Activated T-cell treated with anti-CD3 and anti-CD28 coated beads, Interleukin-2, amount 50 U/mL, for 72 hours (primary cell): ENCODE measurements at places on chromosomes 7 and 10. TPM values are rescaled to one million over a fixed set of nuclear protein-coding genes. Genes with fewer than 3 reads are reported as not detected.
A peak's percentile ranks its signal among the peaks of the same experiment; 100 is the strongest.

DNA sequence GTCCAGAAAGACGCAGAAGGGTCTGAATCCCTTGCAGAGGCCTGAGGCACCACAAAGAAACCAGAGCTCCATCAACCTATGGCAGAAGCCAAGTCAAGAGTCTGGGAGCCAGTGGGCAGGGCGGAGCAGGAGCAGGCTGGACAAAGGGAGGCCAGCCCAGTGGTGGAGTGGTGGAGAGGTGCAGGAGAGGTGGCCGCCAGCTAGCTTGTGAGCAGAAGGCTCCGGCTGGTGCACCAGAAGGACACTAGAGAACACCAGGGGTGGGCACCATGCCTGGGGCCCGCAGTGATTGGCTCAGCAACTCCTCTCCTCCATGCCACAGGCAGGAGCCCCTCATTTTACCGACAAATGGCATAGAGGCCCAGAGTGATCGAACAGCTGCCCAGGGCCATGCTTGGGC, 186.6 kb downstream of the GRID1 start:
- H3K27ac ChIP-seq = no peak overlapping the region
- no peak overlapping the region for H3K4me3 ChIP-seq
- no peaks in the 10 kb centered on the region for H3K36me3 ChIP-seq
- no peak for DNase-seq
- H3K27me3 ChIP-seq = no peaks in the 10 kb centered on the region

DNA sequence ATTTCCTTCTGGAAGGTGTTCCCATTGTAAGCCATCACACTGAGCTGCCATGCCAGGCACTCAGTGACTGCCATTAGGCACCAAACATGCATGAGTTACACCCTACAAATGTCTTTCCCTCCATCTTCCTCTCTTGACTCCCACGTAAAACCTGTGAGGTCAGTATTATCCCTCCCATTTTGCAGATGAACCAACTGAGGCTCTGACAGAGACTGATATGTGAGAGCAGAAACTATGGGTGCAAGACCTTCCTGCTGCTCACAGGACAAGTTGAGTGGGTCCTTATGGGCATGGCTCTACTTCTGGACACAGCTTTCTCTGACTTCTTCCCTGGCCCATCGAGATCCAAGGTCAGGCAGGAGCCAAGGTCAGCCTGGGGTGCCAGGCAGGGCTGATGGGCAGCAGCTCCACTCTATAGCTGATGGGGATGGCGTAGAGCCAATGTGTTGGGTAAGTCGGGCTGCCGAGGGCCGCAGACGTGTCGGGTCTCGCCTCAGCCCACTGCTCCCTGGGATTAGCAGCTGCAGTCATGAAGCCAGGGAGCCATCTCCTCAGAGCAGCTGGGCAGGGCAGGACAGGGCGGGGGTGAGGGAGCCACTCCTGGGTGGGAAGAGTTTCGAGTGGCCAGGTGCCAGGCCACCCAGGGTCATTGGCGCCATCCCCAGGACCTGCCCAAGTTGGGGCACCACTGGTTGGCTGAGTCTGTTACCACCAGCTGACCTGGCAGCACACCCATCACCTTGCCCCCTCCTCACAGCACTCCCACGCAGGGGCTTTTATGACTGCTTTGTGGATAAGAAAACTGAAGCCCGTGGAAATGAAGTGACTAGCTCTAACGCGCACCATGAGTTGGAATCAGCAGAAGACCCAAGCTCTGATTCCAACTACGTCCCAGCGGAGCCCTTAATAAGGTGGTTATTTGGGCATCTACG, 117.8 kb upstream of the ZMIZ1 start:
- H3K27ac ChIP-seq = no peak overlapping the region
- no peak for DNase-seq
- H3K4me3 ChIP-seq = no peak overlapping the region
- no peaks in the 10 kb centered on the region for H3K4me1 ChIP-seq
- H3K36me3 ChIP-seq = no peaks in the 10 kb centered on the region

GRCh38 chr7:143382126-143382790, 1.1 kb downstream of the ZYX start:
- no peaks in the 10 kb centered on the region for H3K36me3 ChIP-seq
- H3K4me3 ChIP-seq = peak overlapping the region; percentile 52
- peaks cover 19% of the 10 kb centered on the region for H3K4me1 ChIP-seq
- no peak overlapping the region for H3K27ac ChIP-seq

The BRAF gene
- total RNA-seq = 56.2 TPM

DNA sequence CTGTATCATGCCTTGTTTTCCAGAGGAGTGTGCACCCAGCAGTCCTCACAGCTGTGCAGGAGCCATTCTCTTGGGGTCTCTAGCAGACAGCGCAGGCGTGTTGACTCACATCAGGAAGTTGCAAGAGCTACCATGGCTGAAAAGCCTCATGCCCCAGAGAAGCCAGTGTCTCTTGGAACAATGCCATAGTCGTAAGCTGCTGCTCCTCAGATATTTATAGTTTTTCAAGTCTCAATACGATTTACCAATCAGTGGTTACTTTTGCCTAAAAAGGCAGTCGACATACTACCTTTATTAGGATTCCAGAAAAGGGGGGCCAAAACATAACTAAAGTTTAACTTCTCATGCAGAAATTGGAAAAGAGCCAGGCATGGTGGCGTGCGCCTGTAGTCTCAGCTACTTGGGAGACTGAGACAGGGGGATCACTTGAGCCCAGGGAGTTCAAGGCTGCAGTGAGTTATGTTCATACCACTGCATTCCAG, 407.7 kb downstream of the PARD3 start:
- H3K36me3 ChIP-seq = no peaks in the 10 kb centered on the region
- H3K27ac ChIP-seq = no peak overlapping the region
- no peaks in the 10 kb centered on the region for H3K4me1 ChIP-seq
- DNase-seq = no peak
- no peak overlapping the region for H3K4me3 ChIP-seq

DNA sequence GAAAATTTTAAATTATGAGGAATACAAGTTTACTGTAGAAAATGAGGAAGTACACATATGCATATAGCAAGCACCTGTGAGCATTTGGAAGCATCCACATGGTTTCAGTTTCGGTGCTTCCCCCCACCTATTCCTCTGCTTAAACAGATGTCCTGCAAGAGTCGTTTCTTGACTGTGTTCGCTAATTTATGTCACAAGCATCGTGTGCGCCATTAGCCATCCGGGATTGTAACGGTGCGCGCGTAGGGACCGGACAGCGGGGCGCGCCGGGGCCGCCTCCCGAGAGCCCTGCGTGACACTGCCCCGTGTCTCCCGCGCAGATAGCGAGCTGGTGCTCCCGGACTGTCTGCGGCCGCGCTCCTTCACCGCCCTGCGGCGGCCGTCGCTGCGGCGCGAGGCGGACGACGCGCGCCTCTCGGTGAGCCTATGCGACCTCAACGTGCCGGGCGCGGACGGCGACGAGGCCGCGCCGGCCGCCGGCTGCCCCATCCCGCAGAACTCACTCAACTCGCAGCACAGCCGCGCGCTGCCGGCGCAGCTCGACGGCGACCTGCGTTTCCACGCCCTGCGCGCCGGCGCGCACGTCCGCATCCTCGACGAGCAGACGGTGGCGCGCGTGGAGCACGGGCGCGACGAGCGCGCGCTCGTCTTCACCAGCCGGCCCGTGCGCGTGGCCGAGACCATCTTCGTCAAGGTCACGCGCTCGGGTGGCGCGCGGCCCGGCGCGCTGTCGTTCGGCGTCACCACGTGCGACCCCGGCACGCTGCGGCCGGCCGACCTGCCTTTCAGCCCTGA, 90.9 kb downstream of the NEURL1 start:
- peak overlapping the region; percentile 93 for H3K27ac ChIP-seq
- no peaks in the 10 kb centered on the region for H3K27me3 ChIP-seq
- peaks cover 14% of the 10 kb centered on the region for H3K4me1 ChIP-seq
- H3K36me3 ChIP-seq = no peaks in the 10 kb centered on the region
- DNase-seq = peak; percentile 69
- peak overlapping the region; percentile 90 for H3K4me3 ChIP-seq

DNA sequence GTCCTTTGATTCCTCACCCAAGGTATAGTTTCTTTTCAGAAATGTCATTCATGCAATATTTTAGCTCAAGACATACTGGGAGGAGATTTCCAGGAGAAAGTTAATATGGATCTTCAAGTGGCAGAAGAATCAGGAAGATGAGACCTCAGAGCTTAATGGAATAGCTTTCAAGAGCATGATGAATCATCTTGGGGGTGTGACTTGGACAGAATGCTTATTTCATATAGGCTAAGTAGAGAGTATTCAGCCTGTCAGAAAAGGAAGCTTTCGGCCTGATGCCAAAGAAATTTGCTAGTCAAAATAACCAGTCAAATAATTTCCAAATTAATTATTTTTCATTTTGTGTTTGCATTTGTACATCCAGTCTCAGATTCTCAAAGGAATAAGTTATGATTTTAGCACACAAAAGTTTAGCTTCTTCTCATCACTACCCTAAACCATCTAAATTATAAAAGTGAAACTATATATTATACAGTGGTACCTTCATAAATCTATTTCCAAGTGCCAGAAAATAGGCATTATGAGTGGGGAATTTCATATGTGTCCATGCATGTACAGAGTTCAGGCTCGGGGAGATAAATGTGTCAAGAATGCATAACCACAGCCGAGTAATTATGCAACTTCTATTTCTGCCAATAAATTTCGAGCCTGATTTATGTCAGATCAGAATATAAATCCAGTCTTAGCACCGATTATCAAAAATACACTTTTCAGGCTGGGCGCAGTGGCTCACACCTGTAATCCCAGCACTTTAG, 27.3 kb upstream of the CALD1 start:
- DNase-seq = no peak
- H3K4me1 ChIP-seq = peaks cover 19% of the 10 kb centered on the region
- H3K4me3 ChIP-seq = no peak overlapping the region

- no peak for DNase-seq
- H3K27me3 ChIP-seq = peaks cover 3% of the 10 kb centered on the region
- H3K27ac ChIP-seq = no peak overlapping the region
- peaks cover 4% of the 10 kb centered on the region for H3K36me3 ChIP-seq
- no peak overlapping the region for H3K4me3 ChIP-seq
- H3K4me1 ChIP-seq = peaks cover 9% of the 10 kb centered on the region
These were observed 33.0 kb downstream of the TMEM106B start for GRCh38 chr7:12244129-12244528.

The SEMA3A gene
- 0.63 TPM for total RNA-seq

GRCh38 chr7:138480527-138480926, 20.5 kb downstream of the TRIM24 start:
- DNase-seq = no peak
- no peaks in the 10 kb centered on the region for H3K27me3 ChIP-seq
- H3K27ac ChIP-seq = peak overlapping the region; percentile 32
- H3K4me1 ChIP-seq = peaks cover 61% of the 10 kb centered on the region
- no peak overlapping the region for H3K4me3 ChIP-seq

DNA sequence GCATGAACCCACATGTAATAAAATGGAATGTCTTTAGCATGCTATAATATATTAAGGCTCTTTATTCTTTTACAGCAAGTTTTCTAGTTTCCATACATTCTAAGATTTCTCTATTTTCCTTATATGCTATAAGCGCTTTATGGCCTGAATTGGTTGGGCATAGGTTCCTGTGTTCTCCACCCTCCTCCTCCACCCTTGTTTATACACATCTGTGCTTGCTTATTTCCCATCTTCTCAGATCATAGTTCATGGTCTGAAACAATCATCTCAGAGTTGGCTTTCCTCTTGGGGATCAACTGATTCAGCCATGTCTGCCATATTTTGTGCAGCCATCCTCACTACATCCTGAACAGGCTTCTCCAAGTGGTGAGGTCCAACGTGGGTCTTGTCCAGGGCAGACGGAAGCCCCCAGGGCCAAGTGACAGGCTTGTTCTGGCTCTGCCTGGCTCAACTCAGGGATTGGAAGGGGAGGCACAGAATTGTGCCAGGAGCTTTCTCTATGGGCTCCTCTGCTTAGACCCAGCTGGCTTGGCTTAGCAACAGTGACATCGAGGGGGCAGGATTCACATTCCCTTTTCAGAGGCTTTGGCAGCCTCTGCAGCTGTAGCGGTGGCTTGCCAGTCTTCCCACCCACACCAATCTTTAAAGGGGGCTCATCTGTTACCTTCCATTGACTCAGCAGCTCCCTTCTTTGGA, 327.3 kb downstream of the PTEN start:
- H3K27ac ChIP-seq = no peak overlapping the region
- peaks cover 29% of the 10 kb centered on the region for H3K4me1 ChIP-seq
- no peak for DNase-seq
- H3K36me3 ChIP-seq = no peaks in the 10 kb centered on the region
- H3K4me3 ChIP-seq = no peak overlapping the region

DNA sequence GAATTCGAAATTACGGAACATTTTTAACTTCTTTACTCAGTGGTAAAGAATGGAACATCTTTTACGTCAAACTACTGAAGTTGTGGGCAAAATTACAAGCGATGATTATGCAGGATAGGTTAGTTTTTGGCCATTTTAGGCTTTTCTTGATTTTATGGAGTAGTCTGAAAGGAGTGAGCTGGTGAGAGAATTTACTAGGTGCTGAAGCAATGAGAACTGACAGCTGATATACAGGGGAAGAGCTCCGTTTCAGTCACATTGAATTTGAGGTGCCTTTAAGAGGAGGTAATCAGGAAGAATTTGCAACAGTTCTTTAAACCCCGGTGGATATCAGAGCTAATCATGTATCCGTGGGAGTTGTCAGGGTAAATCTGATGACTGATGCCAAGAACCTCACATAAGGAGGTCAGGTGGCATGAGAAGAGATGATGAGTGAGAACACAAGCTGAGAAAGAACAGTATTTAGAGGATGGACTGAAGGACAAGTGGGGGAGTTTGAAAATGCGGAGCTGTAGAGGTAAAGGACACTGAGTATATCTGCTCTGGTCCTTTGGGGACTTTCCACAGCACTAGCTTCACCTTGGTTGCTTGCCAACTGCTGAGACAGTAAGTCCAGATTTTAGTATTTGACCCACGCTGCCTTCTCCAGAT, 104.3 kb downstream of the AHR start:
- no peaks in the 10 kb centered on the region for H3K36me3 ChIP-seq
- DNase-seq = peak; percentile 18
- peak overlapping the region; percentile 87 for H3K27ac ChIP-seq
- H3K4me3 ChIP-seq = peak overlapping the region; percentile 73

- DNase-seq = no peak
- H3K27ac ChIP-seq = no peak overlapping the region
- H3K27me3 ChIP-seq = no peaks in the 10 kb centered on the region
- H3K4me1 ChIP-seq = no peaks in the 10 kb centered on the region
These were observed 348.0 kb downstream of the TYW1 start for GRCh38 chr7:67344481-67345193.
